Lung (tissue), 17 donors: ENCODE measurements at places on chromosomes 3 and 15. TPM values are rescaled to one million over a fixed set of nuclear protein-coding genes. Genes with fewer than 3 reads are reported as not detected.

DNA sequence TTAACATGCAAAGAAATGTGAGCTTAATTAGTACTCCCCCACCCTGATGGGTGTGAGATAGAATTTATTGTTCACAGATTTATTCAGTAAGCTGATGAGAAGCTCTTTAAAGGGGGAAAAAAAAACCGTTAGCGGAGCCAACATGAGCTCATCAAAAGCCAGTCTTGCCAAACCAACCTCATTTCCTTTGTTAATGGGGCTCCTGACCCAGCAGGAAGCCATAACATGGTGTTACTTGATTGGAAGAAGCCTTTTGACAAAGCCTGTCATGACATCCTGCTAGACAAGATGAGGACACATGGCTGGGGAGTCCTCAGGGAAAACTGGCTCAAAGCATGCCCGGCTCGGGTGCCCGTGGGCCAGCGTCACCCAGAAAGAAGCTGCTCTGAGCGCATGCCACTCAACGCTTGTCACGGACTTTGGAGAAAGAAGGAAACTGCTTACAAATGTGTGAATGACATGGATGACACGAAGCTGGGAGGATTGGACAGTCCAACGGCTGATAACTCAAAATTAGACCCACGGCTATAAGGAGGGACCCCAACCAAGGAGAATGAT lies 64.6 kb downstream of the SLCO2A1 start:
- no peak overlapping the region for H3K4me3 ChIP-seq
- no peaks in the 10 kb centered on the region for H3K27me3 ChIP-seq
- no peak overlapping the region for H3K27ac ChIP-seq
- peak; percentile 68 for DNase-seq

DNA sequence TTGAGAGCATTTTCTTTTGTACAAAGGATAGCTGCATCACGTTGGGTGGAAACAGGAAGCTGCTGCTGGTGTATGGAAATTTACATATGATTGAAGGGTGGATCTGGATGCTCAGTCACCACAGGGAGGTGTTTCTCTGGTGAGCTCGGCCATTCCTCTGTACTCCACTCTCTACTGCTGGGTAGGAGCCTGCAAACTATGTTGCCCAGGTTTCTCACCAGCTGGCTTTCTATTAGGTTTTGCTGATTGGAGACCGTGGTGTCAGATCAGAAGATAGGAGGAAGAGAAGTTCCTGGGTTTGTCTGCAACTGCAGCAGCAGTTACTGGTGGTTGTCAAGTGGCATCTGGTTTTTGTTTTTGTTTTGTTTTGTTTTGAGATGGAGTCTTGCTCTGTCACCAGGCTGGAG lies 61.7 kb downstream of the TAMM41 start:
- no peaks in the 10 kb centered on the region for H3K4me1 ChIP-seq
- H3K36me3 ChIP-seq: peaks cover 13% of the 10 kb centered on the region
- no peaks in the 10 kb centered on the region for H3K27me3 ChIP-seq
- DNase-seq: no peak
- H3K27ac ChIP-seq: no peak overlapping the region
- no peak overlapping the region for H3K4me3 ChIP-seq

Gene CELF6
- total RNA-seq: 3.4 TPM

DNA sequence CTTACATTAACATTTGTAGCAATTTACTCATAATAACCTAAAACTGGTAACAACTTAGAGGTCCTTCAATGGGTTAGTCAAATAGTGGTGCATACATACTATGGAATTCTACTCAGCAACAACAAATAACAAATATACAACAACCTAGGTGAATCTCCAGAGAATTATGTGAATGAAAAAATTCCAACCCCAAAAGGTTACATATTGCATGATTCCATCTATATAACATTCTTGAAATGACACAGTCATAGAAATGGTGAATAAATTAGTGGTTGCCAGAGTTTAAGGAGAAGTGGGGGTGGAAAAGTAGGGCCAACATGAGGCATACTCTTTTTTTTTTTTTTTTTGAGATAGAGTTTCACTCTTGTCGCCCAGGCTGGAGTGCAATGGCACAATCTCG lies 12.7 kb upstream of the SNTN start:
- DNase-seq: no peak
- no peak overlapping the region for H3K27ac ChIP-seq
- H3K36me3 ChIP-seq: no peaks in the 10 kb centered on the region

DNA sequence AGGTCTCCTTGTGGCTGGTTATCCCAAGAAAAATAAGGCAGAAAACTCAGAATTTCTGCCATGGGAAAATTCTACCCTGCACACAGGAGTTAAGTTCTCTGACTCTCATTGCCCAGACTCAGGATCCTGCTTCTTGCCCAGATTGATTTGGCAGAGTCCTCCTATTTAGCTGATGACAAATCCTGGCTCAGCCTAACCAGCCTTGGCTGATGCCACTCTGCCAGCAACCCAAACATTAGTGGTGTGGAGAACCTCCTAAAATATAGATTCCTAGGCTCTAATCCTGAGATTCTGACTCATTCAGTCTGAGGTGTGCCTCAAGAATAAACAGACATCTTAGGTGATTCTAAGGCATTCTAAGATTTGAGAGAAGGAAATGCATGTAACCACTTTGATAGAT lies 60.5 kb upstream of the ACTC1 start:
- H3K36me3 ChIP-seq: peaks cover 7% of the 10 kb centered on the region
- peak overlapping the region; percentile 70 for H3K27ac ChIP-seq
- DNase-seq: no peak
- H3K27me3 ChIP-seq: no peaks in the 10 kb centered on the region
- peaks cover 38% of the 10 kb centered on the region for H3K4me1 ChIP-seq
- H3K4me3 ChIP-seq: no peak overlapping the region

- H3K27me3 ChIP-seq: no peaks in the 10 kb centered on the region
- no peak for DNase-seq
- no peak overlapping the region for H3K27ac ChIP-seq
- H3K4me3 ChIP-seq: no peak overlapping the region
Measured at GRCh38 chr3:143037867-143038266, 36.5 kb downstream of the U2SURP start.

DNA sequence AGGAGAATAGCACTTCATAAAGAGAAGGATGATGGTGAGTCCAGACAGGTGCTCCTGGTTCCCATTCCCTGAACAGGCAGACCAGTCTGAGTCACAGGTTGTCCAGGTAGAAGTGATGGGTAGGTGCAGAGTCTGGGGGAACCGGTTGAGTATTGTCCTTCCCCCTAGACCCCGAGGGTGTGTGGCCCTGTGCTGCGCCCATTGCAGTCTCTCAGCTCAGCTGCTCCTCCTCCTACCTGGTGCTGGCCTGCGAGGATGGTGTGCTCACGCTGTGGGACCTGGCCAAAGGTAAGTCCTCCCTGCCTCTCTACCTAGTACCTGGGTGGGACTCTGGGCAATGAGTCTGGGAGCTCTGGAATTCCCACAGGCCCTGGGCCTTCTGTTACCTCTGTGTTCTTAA lies 19.8 kb downstream of the MESP1 start:
- no peaks in the 10 kb centered on the region for H3K4me1 ChIP-seq
- H3K4me3 ChIP-seq: no peak overlapping the region
- H3K27ac ChIP-seq: no peak overlapping the region
- no peaks in the 10 kb centered on the region for H3K27me3 ChIP-seq
- H3K36me3 ChIP-seq: no peaks in the 10 kb centered on the region
